ENCODE measurements at places on chromosomes 12 and 14.

DNA sequence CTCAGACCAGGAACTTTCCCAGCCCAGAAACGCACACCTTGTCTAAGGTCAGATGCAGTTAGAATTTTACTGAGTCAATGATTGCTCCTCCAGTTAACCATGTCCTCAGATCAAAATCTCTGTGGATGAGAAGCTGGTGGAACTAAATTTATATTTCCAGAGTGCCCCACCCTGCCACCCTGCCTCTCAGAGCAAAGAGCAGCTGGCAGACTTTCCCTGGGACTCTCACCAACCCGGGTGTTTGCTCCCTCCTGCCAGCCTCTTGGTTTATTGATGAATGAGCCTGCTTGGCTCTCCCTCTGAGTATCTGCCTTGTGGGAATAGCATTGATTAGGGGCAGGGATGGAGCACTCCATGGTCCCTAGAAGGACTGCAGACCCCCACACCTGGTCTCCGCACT is 5.9 kb upstream of the KRT1 start:
- no peak for DNase-seq

DNA sequence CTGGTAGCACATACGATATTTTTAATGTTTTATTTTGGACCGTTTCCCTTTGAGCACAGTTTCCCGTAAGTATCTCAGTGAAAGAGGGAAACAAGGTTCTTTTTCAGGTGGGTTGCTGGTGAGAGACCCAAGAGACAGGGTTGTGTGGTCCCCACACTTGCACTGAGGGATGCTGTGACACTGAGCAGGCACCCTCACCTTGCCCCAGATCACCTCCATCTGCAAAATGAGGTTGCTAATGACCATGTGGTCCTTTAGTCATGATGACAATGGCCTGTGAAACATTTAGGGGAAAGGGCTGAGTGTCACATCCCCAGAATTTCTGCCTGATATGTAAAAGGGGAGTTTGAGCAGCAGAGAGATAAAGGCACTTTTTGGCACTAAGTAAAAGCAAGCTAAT is 4.3 kb downstream of the CCND2 start:
- DNase-seq, result no peak

DNA sequence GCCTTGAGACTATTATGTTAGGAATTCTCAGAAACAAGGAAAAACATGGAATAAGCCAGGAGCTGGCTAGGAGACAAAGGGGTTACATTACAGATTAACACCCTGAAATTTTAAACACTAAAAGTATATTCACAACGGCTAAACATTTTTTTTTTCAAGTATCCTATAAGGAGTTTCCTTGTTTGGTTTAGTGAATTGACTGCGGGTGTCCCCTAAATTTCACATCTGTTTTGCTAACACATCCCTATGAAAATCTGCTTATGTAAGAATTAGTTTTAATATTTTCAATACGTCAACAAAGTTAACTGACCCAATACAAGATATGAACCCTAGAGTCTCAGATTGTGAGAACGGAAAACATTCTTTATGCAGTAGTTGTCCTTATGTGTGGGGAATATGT is 19.0 kb downstream of the TAOK3 start:
- no peak for DNase-seq

- no peak for DNase-seq
Observed at GRCh38 chr14:46432516-46432915, 219.1 kb downstream of the RPL10L start.

GRCh38 chr12:7877420-7877819 is 4.7 kb upstream of the SLC2A14 start:
- DNase-seq, result no peak

All from AG08395 (cell line).